ENCODE measurements at places on chromosomes 2 and 18. TPM values are rescaled to one million over a fixed set of nuclear protein-coding genes. Genes with fewer than 3 reads are reported as not detected.

GRCh38 chr2:48213646-48214045, 307.3 kb upstream of the FBXO11 start:
- no peak for DNase-seq

- no peak for DNase-seq
Measured at GRCh38 chr2:227562581-227562980, 36.1 kb upstream of the SCYGR2 start.

DNA sequence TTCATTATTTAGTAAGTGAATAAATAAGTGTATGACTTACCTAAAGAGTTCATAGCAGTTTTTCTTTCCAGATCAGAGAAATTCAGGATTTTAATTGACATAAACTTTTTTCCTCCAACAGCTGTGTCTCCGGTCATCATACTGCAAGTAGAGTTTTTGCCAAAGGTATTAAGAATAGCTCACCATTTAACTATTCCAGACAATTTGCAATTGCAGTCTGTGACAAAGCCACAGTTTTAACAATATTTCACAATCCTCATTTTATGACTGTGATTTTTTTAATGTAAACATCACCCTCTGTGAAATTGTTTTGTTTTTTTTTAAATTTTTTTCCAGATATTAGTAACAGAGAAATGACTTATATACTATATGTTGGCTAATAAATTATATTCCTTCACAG, 199.1 kb downstream of the TRIB2 start:
- DNase-seq = no peak

- DNase-seq = no peak
Measured at GRCh38 chr2:36380624-36381481, 25.3 kb downstream of the CRIM1 start.

GRCh38 chr18:46274266-46274665, 170.1 kb downstream of the HAUS1 start:
- no peak for DNase-seq

DNA sequence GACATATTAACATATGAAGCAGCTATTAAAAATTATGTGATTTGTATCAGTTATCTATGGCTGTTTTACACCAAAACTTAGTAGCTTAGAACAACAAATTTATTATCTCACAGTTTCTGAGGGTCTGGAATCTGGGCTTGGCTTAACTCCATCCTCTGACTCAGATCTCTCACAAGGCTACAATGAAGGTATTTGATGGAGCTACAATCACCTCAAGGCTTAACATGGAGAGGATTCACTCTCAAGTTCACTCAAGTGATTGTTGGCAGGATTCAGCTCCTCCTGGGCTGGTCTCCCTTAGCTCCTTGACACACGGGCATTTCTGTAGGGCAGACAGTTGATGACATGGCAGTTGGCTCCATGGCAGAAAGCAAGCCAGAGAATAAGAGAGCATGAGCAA, 133.0 kb upstream of the SLC14A2 start:
- no peak for DNase-seq

KCNIP3 gene
- total RNA-seq = not detected

GRCh38 chr2:54797307-54797706, 73.8 kb downstream of the EML6 start:
- DNase-seq = no peak

DNA sequence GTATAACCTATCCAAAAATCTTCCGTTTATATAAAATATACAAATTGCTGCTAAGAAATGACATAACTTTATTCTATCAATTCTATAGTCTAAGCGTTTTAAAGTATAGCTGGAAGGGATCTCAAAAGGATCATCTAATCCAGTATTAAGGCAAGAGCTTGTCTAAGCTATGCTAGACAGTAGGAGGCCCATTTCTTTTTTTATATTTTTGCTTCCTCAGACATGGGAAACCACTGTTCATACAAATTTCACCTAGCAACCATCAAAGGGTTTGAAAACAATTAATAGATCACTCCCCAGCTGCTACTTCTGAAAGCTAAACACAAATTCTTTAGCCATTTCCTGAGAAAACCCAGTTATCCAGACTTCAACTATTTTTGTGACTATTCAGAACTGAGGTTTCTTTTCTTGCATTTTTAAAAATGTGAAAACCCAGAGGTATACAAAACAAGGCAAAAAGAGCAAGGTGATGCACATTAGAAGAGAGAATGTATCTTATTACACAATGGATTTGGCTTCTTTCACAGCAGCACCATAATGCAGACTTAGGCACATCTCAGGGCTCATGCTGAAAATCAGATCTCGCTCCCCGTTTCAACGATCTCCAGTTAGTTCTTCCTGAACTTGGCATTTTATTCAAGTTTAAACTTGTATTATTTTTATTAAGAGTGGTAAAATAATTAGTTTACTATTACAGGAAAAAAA, 274.4 kb downstream of the LRP1B start:
- no peak for DNase-seq

DNAH6 gene
- 0.89 TPM for total RNA-seq

DQX1 gene
- 0.18 TPM for total RNA-seq

NR4A2 gene
- total RNA-seq = 1.9 TPM

DNA sequence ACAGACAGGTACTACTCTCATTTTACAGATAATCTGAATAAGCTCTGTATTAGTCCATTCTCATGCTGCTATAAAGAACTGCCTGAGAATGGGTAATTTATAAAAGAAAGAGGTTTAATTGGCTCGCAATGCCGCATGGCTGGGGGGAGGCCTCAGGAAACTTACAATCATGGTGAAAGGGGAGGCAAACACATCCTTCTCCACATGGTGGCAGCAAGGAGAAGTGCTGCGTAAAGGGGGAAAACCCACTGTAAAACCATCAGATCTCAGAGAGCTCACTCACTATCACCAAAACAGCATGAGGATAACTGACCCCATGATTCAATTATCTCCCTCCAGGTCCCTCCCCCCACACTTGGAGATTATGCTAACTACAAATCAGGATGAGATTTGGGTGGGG, 254.4 kb downstream of the KCNE4 start:
- DNase-seq = no peak

- no peak for DNase-seq
Measured at GRCh38 chr2:18924886-18925285, 335.5 kb upstream of the NT5C1B start.

GRCh38 chr2:96565111-96565510, 28.6 kb downstream of the ARID5A start:
- DNase-seq = no peak

- DNase-seq = no peak
Measured at GRCh38 chr2:76310894-76311633, 600.3 kb upstream of the GCFC2 start.

DNA sequence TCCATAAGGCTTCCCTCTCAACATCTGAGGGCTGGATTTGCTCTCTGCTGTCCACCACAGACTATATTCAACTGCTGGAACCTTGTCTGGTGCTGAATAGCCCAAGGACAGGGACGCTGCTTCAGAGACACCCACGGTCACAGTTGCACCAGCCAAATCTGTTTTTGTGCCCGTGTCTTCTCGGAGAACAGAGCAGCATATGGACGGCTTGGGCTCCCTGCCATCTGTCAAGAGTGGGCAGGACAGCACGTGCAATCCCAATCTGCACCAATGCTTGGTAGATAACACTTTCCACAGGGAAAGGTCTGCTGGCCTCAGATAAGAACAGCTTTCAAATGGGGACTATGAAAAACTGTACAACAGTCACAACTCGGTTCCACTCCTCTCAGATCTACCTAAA, 466.1 kb downstream of the TGIF1 start:
- no peak for DNase-seq

- DNase-seq = no peak
Measured at GRCh38 chr18:50401295-50401694, 26.4 kb downstream of the SKA1 start.

Measured in activated CD8-positive, alpha-beta T cell treated with anti-CD3 and anti-CD28 coated beads, Interleukin-2, amount 10 ng/mL, durations not matched to agents 7 days and 5 days (primary cell).